CD4-positive, alpha-beta T cell treated with Interleukin-4 for 1 hour (primary cell): ENCODE measurements at places on chromosomes 13 and 19.
A peak's percentile ranks its signal among the peaks of the same experiment; 100 is the strongest.

- DNase-seq: no peak
Observed at GRCh38 chr13:80504453-80504852, 163.5 kb upstream of the SPRY2 start.

GRCh38 chr19:53518716-53519115, 19.2 kb upstream of the ZNF331 start:
- no peak for DNase-seq

DNA sequence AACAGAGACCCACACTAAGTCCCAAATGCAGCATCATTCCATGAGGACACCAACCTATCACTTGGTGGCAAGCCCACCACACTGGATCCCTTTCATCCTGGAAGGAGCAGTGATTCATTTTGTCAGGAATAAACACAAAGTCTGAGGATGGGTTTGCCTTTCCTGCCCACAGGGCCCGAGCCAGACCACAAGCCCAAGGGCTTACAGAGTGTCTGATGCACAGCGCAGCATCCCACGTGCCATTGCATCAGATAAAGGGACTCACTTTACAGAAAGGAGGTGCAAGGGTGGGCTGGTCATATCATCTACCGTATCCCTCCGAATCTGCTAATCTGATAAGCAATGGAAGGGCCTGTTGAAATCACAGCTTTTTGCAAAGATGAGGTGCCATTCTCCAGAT, 12.2 kb upstream of the KCTD15 start:
- no peak for DNase-seq

- DNase-seq: no peak
Observed at GRCh38 chr13:105541565-105541964, 993.9 kb downstream of the EFNB2 start.

DNA sequence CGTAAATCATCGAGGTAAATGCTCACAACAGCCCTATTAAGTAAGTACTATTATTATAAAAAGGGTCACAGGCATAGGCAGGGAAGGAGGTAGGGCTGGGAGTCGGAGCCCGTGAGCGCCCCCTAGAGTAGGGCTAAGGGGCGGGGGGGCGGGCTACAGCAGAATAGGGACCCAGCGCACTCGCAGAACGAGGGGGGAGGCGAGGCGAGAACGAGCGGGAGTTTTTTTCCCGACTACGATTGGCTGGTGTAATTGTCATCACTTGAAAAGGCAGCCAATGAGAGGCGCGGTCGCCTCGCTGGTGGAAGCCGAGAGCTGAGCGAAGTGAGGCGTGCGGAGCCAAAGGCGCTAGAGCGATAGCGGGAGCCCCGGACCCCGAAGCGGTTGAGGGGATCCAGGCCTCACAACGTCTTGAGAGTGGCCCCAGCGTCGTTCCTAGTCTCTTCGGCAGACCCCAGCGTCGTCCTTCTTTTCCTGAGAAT, 24.2 kb downstream of the KEAP1 start:
- peak; percentile 95 for DNase-seq

DNA sequence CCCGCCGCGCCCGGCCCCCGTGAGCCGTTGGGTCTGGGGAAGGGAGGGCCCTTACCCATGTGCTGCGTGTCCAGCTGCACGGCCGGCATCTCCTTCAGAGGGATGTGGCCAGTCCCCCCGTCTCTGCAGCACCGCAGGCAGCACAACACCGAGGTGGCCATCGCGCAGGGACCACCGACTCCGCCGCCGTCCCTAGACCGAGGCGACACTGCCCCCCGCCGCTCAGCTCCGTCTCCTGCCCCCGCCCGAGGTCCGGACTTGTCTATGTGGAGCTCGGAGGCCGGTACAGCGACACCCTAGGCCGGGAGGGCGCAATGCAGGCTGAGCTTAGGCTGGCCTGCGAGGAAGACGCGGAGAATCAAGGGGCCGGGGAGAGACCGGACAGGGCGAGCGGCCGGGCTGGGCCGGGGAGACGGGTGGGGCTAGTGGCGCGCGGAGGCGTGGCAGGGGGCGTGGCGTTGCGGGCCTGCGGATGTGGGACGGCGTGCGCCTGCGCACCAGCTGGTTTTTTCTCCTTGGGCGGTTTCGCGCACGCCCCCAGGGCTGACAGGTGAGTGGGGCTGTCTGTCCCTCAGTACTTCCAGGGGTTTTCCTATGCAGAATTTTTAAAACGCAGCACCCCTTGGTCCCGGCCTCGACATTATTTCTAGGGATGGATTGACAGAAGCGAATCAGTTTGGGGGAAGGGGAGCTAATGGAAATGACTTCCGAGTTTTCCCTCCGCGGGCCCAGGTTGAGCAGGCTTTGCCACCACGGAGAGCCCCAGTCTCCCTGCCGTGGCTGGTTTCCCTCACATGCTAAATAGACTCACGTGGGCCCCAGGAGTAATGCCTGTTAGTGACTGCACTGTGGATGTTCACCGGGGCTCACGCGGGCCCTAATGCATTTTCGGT, at the start of gene SPRYD7:
TSS of gene SPRYD7 (minus strand) at position 266 of the 893 bp plus-strand sequence. CDS start at position 161, 105 bp downstream.
- DNase-seq: peak; percentile 97

- no peak for DNase-seq
Observed at GRCh38 chr13:78046331-78046730, 127.7 kb upstream of the EDNRB start.

GRCh38 chr19:1073063-1073955, 6.3 kb downstream of the ARHGAP45 start:
- no peak for DNase-seq

GRCh38 chr13:100541897-100542825, 46.4 kb downstream of the GGACT start:
- DNase-seq: no peak

DNA sequence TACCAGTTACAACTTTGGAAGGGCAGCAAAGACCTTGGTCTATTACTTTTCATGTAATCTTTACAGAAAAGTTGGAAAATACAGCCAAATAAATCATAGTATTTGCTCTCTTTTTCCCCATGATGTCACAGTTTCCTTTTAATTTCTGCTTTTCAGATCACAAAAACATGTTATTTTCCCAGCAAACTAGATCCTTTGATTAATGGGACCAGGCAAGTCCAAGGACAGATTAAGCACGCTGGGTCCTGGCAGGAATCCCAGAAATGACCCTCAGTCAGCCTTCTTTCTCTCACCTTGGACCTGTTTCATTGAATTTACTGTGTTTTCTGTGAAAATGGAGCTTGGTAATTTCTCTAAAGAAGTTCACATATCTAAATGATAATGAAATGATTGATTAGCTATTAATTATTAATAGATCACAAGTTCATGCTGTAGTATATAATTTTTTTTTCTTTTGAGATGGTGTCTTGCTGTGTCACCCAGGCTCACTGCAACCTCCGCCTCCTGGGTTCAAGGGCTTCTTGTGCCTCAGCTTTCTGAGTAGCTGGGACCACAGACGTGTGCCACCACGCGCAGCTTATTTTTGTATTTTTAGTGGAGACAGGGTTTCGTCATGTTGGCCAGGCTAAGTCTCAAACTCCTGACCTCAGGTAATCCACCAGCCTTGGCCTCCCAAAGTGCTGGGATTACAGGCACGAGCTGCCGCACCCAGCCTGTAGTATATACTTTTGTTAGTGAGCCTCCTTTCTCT, 16.0 kb downstream of the SPATA13 start:
- no peak for DNase-seq

DNA sequence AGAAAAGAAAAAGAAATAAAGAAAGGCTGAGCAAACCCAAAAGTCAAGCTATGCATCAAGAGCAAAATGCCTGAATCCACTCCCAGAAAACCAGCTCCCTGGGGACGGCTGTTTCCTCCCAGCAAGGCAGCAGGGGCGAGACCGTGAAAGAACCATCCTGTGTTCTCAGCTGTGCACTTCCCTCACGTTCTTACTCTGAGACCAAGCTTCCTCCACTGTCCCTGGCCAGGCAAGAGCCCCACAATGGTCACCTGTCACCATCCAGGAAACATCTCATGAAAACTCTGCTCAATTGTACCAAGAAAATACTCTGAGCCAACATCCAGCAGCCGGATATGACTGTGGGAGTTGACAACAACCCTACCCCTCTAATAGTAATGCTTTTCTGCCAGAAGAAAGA, 22.9 kb downstream of the RAB20 start:
- DNase-seq: no peak

GRCh38 chr13:49935171-49936074, 717 bp downstream of the SPRYD7 start:
- DNase-seq: peak; percentile 27

DNA sequence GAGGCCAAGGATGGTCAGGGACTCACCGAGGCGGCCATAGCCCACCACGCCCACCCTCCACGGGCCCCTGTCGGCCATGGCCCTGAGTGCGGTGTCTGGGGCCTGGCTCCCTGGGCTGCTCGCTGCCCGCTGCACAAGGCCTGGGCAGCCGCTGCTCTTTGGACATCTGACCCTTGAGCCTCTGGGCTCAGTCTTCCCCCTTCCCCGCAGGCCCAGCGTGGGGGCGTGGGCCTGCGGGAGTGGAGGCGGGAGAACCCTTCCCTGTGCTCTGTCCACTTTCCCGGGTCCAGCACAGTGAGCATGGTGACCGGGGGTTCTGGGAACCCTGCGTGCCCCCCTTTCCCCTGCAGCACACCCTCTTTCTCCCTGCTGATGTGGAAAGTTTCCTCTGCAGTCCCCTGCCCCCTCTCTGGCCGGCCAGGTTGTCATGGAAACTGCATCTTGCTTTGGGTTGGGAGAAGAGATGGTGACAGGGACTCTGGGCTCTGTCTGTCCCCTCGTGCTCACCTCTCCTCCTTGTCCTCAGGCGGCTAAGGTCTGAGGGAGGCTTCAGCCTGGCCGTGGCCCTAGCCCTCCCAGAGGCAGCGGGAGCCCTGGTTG, at the start of gene ASPDH:
TSS of gene ASPDH (minus strand) at position 168 of the 600 bp plus-strand sequence. CDS start at position 78, 90 bp downstream.
- DNase-seq: no peak

GRCh38 chr19:4688587-4688986, 18.4 kb upstream of the MYDGF start:
- DNase-seq: no peak

GRCh38 chr19:36196249-36196648, 18.2 kb downstream of the ZNF565 start:
- no peak for DNase-seq

- no peak for DNase-seq
Observed at GRCh38 chr19:17457616-17458015, 3.1 kb downstream of the NXNL1 start.

DNA sequence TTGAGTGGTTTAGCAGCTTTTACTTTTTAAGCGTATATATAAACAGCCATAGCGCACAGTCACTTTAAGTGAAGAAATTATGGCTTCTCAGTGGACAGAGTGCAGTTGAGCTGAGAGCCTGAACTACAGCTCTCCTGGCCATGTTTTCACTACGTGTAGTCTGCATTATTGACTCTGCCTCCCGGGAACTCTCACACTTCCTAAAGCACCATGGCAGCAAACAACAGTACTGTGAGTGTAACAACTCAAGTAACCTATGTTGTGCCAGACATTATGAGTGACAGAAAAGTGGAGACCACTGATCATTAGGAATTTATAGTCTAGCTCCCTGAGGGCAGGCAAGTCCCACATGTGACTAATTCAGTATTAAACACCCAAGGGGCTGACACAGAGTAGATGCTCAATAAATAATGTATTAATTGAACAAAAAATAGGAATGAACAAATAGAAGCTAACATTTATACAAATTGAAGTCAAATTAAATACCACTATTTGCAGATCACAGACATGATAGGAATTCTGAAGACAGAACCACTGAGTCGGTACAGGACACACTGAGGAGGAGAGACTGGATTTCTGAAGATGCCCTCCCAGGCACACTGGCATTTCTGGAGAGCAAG, 19.7 kb downstream of the EFNB2 start:
- no peak for DNase-seq

DNA sequence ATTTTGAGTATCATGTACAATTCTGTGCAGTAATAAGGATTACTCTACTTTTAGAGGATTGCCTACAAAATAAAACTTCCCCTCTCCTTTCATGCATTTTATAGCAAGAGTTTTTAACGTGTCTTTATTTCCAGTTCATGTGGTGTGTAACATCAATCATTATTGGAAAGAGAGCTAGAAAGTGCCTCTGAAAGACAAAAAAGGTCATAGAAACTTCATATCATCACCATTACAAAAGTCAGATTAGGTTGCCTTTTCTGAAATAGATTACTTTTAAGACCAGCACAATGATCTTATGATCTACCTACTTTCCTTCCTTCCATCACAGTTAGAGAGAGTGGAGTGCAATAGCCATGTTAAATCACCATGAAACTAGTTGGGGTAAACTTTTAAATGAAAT, 12.6 kb downstream of the DACH1 start:
- no peak for DNase-seq

GRCh38 chr19:27733551-27734266, 1479.2 kb downstream of the UQCRFS1 start:
- no peak for DNase-seq

DNA sequence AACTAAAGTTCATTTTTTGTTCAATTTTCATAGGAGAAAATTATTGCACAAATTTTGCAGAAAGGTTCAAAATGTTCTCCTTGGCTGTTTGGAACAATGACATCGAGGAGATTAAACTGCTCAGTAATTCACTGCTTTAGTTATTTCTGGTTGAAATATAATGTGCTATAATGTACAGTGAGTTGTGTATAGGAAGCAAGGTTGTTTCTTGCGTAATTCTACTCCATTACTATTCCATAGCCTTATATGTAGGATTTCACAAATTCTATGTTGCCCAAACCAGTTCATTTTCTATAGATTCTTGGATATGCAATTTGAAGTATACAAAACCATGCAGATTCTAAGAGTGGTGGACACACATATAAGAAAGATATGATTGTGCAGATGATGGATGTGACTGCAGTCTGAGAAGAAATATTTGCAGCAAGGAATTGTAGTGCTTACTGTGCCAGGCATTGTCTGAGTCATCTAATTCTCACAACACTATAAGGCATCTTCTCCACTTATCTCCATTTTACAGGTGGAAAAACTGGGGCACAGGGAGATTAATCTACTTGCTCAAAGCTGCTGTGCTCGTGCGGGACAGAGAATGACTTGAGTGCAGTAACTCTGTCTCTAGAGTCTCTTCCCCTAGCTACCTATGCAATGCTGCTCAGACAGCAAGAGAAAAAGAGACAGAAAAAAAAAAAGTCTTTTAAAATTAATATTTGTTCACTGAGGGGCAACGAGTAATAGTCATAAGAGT, 515.5 kb downstream of the MYO16 start:
- DNase-seq: no peak

GRCh38 chr13:64505336-64505910, 2724.7 kb downstream of the PCDH9 start:
- no peak for DNase-seq

DNA sequence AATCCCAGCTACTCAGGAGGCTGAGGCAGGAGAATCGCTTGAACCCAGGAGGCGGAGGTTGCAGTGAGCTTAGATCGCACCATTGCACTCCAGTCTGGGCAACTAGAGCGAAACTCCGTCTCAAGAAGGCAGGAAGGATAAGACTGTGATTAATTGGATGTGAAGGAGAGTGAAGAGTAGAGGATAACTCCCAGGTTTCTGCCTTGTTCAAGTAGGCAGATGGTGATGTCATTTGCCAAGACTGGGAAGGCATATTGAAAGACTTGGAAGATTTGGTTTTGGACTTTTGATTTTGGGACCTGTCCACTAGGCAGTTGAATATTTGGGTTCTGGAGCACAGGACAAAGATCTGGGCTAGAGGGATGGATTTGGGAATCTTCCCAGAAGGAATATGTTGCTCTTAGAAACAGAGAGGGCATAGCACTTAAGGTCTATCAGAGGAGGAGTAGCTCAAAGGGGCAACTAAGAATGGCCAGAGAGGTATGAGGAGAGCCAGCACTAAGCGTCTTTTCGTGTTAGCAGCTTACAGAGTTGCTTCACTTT, 20.0 kb downstream of the GARRE1 start:
- DNase-seq: no peak
